ENCODE measurements at places on chromosomes 13 and 19. TPM values are rescaled to one million over a fixed set of nuclear protein-coding genes. Genes with fewer than 3 reads are reported as not detected.

GRCh38 chr13:61339054-61339621, 76.5 kb downstream of the PCDH20 start:
- DNase-seq, result no peak

DNA sequence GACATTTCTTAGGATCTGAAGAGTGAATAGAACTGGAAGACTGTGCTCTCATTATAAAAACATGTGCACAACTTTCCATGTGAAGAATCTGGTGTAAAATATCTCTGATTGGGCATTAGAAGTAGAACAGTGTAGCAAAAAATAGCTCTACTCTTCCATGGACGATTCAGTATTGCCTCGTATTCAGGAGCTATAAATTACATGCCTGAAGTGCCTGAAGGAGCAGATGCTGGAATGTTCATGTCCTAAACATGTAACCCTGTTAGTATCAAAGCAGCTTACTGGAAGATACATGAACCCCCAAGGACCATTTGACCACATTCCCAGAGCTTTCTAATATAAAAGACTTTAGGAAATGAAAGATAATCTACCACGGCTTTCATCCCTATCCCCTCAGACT, 528.9 kb downstream of the DACH1 start:
- no peak for DNase-seq

DNA sequence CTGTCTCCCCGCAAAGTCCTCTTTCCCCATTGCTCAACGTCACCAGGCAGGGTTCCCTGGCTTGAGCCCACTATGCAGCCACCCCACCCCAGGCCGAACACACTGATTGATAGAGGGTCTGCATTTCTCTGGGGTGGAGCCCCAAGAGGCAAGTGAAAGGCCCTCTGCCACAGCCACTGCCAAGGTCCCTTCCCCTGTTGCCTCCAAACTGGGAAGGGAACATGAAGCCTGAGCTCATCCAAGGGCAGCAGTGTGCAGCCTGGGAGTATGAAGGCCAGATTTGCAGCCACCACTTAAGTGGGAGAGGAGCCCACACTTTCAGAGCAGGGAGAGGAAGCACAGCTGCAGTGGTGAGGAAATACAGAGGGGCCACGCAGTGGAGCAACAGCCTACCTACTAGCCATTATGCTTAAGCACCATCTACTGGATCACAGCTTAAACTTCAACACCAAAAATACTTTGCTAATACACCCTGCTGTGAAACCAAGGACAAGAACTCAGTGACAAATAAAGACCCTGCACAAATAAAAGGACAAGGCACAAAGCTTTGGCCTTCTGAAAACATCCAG, 48.6 kb downstream of the UBL3 start:
- DNase-seq, result no peak

- DNase-seq, result no peak
Measured at GRCh38 chr13:31051999-31052398, 109.7 kb downstream of the HSPH1 start.

Gene SIGLEC7
- total RNA-seq, result not detected

Gene CYP2A6
- not detected for total RNA-seq

Gene CGB5
- total RNA-seq, result not detected

Gene CYP2A7
- total RNA-seq, result not detected

Gene INSL3
- total RNA-seq, result not detected
